Mammary epithelial cell (primary cell): ENCODE measurements at places on chromosomes 4 and X. TPM values are rescaled to one million over a fixed set of nuclear protein-coding genes. Genes with fewer than 3 reads are reported as not detected.

Gene DOK7
- polyA plus RNA-seq: 2.8 TPM

GRCh38 chr4:73139991-73140390, 70.5 kb upstream of the COX18 start:
- no peak for DNase-seq

Gene MAPK10
- 2.9 TPM for polyA plus RNA-seq

Gene PKD2
- polyA plus RNA-seq: 13.3 TPM

DNA sequence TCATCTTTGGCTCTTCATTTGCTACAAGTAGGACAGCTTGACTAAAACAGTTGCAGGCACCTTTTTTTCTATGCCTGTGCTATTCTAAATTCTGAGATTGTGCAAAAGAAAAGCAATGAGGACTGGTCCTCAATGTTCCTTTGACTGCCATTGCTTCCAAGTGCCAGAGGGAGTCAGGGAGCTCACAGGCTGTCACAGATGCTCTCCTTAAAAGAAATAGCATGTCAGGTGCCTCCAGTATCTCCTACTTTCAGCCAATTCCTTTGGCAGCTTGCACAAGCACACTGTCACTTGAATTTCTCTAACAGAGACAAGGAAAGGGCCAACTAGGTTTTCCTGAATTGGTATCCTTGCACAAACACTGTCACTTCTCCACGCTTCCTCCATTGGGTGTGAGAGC, 228.2 kb downstream of the ADGRA3 start:
- no peak for DNase-seq

DNA sequence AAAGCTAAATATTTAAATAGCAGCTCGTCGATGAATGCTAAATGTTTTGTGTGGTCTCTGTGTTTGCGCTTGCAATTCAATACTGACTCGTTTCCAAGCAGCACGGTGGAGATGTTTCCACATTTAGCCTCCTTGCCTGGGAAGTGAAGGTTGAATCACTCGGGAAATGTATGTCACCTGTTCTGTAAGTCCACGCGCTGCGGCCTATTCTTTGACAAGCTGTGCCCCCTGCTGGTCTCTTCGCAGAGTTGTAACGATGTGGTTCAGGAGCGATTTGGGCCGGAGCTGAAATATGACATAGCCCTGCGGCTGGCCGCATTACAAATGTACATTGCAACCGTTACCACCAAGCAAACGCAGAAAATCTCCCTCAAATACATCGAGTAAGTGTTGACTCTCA, 89.6 kb upstream of the PRPS2 start:
- DNase-seq: peak; percentile 69

DNA sequence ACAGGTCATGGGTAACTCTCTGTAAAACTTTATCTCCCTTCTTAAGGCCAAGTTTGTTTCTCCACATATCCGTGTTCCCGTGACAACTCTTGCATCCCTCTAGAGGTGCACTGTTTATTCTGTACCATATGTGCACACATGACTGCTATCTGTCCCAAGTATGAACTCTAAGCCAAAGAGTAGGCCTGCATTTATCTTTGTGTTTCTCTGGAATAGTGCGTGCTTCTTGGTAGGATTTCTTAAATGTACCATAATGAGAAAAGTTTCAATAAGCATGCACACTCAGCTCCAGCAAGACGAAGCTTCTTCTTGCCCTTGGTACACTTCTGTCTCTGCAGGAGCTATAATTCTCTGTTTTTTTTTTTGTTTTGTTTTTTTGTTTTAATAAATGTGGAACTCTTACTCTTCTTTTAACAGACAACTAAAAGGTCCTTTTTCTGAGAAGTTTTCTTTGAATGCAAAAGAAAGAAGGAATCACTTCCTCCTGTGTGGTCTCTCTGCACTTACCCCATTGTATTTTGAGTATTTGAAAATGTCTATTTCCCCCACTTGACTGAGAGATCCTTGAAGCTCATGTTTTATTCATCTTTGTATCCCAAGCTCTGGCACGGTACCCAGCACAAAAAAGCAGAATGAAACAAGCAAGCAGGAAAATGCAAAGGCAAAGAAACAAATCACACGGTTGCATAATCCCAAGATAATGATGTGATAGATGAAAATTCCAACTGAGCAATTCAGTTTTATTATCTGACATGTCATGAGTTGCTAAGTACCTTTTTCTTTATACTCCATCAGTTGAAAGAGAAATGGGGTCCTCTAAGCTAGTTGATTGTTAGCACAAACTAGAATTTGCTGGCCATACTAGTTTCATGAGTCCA, 521.9 kb upstream of the BOD1L1 start:
- DNase-seq: no peak

DNA sequence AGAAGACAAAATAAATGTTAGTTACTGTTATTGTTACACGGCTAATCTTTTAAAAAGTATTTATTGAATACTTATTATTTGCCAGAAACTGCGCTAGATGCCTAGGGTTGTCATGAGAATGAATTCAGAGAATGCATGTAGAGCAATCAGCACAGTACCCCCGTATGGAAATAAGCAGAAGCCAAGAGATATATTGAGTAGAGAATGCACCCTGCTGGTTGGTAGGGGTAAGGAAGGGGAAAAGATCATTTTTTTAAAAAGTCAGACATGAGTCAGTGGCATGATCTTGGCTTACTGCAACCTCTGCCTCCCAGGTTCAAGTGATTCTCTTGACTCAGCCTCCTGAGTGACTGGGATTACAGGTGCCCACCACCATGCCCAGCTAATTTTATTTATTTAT, 13.1 kb upstream of the DRP2 start:
- DNase-seq: peak; percentile 32

GRCh38 chrX:126785539-126785938, 34.0 kb upstream of the PRR32 start:
- no peak for DNase-seq

Gene MOSPD2
- 10.0 TPM for polyA plus RNA-seq

DNA sequence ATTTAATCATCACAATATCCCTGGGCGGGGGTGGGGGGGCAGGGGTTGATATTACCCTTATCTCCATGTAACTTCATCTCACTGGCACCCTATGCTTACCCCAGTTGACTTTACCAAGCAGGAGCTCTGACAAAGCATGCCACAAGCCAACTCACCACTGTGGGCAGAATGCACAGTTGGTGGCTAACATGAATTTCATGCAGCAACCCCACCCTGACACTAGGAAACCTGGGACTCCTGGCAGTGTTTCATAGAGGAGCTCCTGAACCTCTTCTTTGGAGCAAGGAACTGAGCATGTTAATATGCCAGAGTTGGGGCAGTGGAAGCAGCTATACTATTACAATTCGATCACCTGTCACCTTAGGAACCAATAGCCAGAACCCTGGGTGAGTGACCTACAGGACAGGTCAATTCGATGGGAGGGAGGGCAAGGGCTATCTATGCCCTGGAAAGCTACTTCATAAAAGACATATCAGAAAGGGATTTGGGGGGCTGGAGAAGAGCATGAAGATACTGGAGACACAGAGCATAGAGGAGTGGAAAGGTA, 97.2 kb upstream of the ACSL4 start:
- no peak for DNase-seq

DNA sequence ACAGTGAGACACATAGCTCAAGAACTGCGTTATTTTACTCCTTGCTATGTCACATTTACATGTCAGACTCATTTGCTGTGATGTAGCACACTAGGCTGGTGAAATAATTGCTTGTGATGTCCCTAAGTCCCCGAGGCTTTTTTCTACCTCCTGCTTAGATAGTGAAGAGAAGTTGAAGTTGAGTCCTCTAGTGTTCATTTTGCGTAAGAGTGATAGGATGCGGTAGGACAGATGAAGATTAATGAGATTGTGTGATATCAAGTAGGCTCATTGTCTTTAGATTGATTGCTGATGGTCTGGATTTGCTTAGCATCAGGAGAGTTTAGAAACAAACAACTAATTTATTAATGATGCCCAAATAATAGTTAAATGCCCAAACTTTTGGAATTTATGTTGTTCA, 173.6 kb upstream of the NUDT6 start:
- DNase-seq: peak; percentile 12

- peak; percentile 17 for DNase-seq
These were observed 55.0 kb downstream of the FAM53A start for GRCh38 chr4:1628892-1629698.

GRCh38 chr4:102994803-102995202, 24.7 kb downstream of the SLC9B1 start:
- peak; percentile 44 for DNase-seq

Gene RHOXF1
- not detected for polyA plus RNA-seq

Gene CT47B1
- polyA plus RNA-seq: not detected

Gene TAB3
- polyA plus RNA-seq: 25.6 TPM

Gene CLNK
- polyA plus RNA-seq: not detected
